ENCODE measurements at places on chromosomes 6 and 20.

GRCh38 chr6:166365221-166365620 is 17.5 kb downstream of the MPC1 start:
- no peak for DNase-seq

DNA sequence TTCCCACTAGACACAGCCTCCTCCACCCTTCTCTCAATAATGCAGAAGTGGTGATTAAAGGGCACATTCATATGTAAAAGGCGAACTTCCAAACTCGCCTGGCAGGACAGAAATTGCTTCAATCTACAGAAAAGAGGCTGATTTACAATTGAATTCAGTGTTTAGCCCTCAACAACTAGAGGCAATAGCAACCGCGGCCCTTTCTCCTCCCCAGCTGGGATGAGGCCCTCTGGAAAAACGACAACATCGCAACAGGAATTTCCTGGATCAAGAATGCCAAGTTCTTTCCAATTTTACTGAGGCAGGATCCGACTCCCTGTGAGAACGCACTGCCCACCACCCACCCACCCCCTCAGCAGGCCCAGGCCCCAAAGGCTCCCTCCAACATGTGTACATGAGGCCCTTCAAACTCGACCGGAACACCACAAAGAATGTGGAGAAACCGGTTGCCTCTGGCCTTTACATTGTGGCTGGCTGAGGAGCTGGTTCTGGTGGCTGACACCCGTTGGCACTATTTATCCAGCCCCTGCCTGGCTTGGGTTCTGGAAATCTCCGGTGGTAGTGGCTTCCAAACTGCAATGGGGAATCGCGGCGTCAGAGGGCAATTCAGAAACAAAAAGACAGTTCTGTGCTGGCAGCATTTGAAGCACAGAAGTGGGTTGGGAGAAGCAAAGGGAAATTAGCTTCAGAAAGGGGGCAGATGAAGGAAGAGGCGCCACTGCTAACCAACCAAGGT is 36.8 kb downstream of the ZMYND8 start:
- DNase-seq: no peak

- DNase-seq: no peak
Measured at GRCh38 chr20:18683839-18684238, 96.0 kb downstream of the DTD1 start.

DNA sequence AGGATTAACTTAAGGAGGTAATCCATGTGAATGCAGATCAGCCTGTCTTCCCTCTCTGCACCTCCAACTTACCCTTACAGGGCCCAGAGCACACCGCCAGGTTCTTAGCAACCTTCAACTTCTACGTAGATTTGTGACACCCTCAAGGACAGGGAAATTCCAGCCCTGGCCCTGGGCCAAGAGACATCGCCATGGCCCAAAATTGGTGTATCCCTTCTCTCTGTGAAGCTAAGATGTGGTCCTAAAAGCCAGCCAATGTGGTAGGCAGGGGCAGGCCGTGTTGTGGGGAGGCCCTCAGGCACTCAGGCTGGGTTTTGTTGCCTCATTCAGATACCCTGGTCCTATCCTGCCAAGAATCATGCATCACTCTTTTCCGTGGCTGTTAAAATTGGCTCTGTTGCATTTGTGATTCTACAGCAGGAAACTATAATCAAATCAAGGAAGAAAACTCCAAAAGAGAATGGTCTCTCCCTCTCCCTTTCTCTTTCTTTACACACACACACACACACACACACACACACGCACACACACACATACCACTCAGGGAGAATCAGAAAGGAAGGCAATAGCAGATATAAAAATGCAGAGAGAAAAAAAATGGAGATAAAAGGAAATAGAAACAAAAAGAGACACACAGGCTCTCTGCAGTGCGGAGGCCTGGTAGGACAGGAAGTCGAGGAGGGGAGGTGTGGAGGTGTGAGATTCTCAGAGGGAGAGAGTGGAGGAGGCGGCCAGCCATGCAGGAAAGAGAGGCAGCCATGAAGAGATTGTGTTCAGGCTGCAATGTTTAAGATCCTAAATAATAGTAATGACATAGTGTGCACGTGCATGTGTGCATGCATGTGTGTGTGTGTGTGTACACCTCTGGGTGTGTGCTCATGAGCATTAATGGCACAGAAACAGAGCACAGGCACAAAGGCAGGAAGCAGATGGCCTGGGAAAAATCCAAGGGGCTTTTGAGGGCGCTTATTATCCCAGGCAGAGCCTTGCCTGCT is 201.8 kb upstream of the LRFN2 start:
- DNase-seq: peak; percentile 57

DNA sequence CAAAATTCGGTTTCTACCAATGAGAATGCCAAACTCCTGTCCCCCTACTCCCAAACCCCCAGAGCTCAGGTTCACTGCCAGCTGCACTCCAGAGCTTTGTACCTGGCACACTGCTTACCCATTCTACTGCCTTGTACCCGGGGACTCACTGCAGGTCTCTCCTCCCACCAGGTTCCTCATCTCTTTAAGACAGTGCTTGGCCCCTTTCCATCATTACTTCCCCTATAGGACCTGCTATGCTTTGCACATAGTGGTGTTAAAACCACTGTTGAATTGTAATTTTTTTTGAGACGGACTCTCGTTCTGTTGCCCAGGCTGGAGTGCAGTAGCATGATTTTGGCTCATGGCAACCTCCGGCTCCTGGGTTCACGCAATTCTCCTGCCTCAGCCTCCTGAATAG is 25.9 kb downstream of the LYRM4 start:
- DNase-seq: no peak

DNA sequence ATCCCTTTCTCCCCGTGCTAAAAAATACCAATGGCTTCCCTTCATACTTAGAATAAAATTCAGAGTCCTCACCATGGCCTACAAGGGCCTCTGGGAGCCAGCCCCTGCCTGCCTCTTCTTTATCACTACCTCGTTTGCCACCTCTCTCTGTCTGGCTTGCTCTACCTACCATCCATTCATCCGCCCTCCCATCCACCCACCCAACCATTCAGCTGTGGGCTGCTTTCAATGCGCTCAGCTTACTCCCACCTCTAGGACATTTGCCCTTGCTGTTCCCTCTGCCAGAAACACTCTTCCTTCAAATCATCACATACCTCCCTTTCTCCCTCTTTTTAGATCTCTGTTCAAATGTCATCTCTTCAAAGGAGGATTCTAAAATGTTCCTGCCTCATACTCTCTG is 44.4 kb downstream of the PACSIN1 start:
- DNase-seq: no peak

- no peak for DNase-seq
Measured at GRCh38 chr6:118309337-118310093, 238.6 kb upstream of the PLN start.

- DNase-seq: no peak
Measured at GRCh38 chr6:142819603-142820337, 125.2 kb downstream of the HIVEP2 start.

- DNase-seq: no peak
Measured at GRCh38 chr20:36043892-36044515, 75.6 kb downstream of the CNBD2 start.

GRCh38 chr6:4797587-4797986 is 21.4 kb downstream of the CDYL start:
- no peak for DNase-seq

DNA sequence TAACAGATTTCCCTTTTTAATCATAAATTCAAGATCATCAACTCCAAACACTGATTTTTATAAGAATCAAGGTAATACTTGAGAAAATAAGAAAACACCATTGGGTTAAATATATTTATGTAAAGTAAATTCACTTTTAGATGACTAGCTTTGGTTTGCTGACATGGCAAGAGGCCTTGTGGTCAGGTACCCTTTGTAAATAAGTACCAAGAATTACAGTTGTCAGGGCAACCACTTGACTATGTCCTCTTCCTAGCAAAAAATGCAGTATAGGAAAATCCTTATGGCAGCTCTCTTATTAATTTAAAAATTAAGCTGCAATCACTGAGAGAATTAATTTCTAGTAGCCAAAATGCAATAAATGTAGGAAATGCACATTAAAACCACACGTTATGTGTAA is 153.8 kb downstream of the INSM1 start:
- no peak for DNase-seq

- no peak for DNase-seq
Measured at GRCh38 chr6:51203504-51203903, 384.8 kb downstream of the TFAP2B start.

DNA sequence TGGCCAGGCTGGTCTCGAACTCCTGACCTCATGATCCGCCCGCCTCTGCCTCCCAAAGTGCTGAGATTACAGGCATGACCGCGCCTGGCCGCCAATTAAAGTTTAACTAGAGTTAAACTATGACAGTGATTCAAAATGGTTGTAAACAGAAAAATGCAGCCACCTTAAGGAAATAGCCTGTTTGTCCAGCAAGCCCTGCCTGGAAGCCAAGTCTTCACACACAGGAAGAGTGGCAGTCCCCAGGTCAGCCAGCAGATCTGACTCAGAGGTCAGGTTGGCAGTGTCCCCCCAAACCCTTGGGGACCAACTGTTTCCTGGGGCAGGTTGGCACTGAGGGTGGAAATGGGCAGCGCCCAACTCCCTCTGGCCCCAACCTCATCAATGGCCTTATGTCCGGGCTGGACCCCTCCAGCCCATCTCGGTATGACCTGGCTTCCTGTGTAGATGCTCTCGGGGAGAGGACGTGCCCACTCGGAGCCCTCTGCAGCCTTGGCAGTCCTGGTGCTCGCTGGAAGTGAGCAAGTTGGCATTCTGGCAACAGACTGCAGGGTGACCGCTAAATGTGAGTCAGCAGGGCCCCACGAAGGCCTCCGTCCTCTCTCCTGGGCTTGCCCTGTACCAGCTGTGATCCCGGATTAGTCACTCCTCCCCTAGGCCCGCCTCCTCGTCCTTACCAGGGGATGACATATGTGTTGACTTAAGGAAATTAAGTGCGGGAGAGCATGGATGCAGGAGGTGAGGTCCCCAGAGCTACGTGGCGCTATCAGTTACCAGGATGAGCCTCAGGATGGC is 9.7 kb upstream of the HSP90AB1 start:
- peak; percentile 96 for DNase-seq

DNA sequence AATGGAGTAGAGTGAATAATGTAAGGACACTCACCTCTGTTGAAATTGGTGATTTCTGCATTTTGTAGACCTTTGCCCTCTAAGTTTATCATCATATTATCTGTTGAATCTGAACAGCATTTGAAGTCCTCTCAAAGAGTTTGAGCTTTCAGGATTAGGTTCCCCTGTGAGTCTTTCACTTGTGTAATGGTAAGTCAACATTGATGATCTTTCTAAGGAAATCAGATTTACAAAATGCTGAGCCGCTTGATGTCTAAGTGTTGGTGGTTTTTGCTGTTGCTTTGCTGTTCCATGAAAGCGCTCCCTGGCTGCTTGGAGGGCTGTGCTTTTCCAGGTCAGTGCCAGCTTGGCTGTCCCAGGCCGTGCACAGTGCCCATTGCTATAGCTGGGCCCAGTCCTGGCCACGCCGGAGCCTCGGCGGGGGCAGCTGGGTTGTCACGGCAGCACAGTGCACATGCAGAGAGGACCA is 33.8 kb upstream of the KIF25 start:
- DNase-seq: no peak

DNA sequence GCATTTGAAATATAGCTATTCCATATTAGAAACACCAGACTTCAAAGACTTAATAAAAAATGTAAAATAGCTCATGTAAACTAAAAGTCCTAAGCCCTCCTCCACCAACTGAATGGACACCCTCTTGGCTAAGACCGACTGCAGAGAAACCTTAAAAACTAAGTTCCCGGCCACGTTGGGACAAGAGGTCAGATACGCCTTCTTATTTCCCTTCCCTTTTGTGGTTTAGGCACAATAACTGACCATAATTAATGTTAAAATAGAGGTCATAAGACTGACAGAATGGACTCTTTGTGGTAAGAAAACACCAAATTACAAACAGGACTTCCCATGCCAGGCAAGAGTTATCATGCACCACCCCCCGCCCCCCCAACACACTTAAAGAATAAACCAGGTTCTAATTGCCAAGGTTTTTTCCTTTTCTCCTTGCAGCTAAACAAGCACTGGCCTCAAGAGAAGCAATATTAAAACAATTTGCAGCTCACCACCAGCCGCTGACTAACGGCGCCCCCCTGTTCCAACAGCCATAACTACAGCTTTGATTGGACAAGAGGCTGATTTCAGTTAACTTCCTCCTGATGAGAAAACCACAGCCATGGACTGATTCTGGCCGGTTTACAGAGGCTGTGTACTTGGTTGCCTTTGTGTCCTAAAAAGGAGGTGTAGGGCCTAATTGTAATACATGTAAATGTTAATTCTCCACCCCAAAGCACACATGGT is 10.7 kb upstream of the LAMP5 start:
- peak; percentile 50 for DNase-seq

- peak; percentile 59 for DNase-seq
Measured at GRCh38 chr6:138194287-138194686, 24.0 kb downstream of the PBOV1 start.

DNA sequence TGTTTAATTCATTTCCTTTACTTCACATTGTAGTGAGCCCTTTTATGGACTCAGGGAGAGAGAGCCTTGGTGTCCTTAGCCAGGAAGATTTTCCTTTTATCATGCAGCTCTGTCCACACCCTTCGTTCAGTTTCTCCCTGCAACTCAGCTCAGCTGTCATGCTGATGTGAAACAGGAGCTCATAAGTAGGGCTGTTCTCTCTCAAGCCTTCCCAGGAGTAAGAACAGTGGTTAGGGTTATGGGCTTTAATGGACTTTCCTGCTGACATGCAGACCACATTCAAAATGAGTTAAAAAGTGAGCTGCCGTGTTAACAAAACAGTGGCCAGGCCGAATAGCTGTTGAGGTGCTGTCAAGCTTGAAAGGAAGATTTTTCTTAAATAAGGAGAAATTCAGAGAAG is 104.1 kb downstream of the BCKDHB start:
- peak; percentile 21 for DNase-seq

GRCh38 chr6:108735310-108736001 is 112.8 kb upstream of the ARMC2 start:
- DNase-seq: no peak

- DNase-seq: no peak
Measured at GRCh38 chr6:99287523-99287922, 62.0 kb downstream of the FAXC start.

GRCh38 chr6:95544517-95545225 is 32.7 kb upstream of the MANEA start:
- no peak for DNase-seq

- DNase-seq: no peak
Measured at GRCh38 chr20:20037960-20038359, 14.3 kb downstream of the CRNKL1 start.

DNA sequence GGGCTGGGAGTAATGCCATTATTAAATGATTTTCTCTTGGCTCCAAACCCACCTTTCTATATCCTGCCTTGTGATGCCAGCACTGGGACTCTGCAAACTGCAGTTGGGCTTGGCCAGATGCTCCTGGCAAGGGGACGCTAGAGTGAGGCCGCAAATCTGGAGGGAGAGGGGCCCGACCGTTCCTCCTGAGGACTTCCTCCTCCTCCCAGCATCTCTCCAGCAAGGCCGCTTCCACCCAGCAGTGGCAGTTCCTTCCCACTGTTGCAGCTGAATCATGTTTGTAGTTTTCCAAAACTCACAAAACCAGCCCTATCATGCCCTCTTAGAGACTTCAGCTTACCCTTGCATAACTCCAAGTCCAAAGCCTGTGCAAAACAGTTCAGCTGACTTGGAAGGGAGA is 244.4 kb downstream of the FOXA2 start:
- no peak for DNase-seq
